H4 (cell line): ENCODE measurements at places on chromosomes 2 and 18. TPM values are rescaled to one million over a fixed set of nuclear protein-coding genes. Genes with fewer than 3 reads are reported as not detected.

DNA sequence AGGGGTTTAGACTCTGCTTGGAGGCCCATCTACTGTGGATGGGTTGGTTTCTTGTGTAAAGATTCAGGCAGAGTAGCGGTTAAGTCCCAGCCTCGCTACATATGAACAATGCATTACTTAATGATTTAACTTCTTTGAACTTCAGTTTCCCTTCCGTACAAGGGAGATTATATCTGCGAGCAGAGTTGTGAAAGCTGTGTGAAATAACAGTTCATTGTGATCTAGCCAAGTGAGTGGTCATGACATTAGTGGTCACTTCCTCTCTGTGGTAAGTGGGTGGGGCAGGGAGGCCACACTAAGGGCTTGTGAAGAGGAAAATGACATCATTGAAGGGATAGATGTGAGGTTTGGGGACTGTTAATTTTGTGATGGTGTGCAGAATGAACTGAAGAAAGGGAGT, 14.1 kb upstream of the MEX3C start:
- DNase-seq, result peak; percentile 95

The DNAJB2 gene
- total RNA-seq, result 16.1 and 18.3 TPM in 2 replicates

DNA sequence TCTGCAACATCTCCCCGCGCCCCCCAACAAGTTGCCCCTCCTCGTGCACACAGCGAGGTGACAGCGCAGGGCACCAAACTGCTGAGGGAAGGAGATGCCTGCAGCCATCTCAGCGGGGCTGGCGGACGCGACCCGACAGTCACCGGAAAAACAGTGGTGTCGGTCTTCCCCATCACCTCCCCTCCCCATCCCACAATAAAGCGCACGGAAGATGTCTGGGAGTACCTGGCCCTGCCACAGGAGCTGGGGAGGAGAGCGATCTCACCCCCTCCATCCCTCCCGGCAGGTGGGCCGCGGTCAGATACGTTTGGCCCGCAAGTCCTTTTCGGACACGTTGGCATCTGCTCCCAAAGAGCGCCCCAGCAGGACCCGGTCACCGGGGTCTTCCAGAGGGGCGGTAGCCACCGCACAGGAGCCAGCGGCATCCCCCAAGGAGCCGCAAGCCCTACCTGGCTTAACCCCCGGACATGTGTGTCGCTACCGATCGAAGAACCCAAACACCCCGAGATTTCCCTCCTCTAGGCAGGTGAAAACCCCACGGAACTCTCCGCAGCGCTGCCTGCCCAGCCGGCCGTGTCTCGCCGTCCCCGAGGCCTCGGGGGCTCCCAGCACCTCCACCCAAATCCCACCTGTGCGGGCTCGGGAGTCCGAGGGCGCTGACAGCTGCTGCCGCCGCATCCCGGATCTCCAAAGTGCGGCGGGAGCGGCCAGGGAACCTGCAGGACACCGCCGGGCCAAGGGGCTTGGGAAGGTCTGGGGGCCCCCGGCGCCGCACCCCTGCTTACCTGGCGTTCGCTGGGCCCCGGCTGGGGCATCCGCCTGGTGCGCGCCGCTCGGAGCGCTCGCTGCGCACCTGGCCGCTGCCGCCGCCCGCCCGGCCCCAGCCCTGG, 657 bp downstream of the ATP8B1 start:
- DNase-seq, result no peak

DNA sequence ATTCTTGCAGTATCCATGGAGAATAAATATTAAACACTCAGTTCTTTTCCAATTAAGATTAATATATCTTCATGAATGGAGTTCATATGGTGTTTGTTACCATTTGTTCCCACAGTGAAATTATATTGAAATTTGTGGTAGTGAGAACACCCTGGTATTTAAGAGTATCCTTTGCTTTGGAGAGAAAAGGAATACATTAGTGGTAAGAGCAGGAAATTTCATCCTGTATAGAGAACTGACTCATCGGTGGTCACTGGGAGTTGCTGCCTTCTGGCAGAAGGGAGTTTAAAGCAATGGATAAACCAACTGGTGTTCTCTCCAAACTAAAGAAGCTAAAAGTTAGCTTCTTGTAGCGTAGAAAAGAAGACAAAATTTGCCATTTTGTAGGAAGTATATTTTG, 107.3 kb downstream of the MYO1B start:
- peak; percentile 77 for DNase-seq

The PSMG2 gene
- total RNA-seq, result 142 and 149 TPM in 2 replicates

DNA sequence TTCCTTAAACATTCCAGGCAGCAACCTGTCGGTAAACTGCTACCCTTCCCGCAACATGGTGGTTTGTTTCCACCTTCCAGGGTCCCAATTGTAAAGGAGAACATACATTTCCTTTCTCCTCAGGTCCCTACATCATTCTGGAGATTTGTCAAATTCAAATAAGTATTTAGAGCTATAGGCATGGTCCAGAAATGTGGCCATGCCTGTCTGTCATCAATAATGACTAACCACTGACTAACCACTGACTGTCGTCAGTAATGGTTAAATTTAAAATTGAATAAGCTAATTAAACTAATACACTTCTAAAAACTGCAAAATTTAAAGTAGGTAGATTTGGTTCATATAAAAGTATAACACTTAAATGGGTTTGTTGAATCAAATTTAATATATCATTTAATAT, 984.0 kb upstream of the SLC39A10 start:
- no peak for DNase-seq

DNA sequence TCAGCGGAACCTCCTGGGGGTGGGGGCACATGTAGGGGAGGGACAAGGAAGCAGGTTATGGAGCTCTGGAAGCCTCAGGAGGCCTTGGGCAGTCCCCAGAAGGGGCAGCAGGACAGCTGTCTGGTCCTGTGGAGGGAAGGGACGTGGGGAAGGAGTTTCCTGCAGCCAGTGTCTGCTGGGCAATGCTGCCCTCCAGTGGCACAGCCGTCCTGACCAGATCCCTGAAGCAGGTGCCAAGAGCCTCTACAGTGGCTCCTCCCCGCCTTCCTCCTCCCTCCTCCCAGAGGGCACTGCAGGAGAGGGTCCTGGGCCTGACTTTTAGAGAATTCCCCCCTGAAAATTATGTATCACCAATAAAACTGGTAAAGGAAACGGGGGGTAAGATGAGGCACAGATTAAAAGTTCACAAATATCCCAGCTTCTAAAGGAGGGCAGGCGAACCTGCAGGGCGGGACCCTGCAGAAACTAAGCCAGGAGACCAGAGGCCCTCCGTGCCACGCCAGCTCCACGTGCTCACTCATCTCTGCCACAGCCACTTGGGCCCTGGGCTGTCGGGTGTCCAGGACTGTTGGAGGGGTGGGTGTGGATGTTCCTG, 258.5 kb downstream of the TWIST2 start:
- DNase-seq, result peak; percentile 61

The SCYGR4 gene
- not detected in 2 replicates for total RNA-seq

GRCh38 chr18:39701055-39701783, 2135.6 kb upstream of the CELF4 start:
- no peak for DNase-seq

The WDR33 gene
- 11.1 and 29.9 TPM in 2 replicates for total RNA-seq

The FLACC1 gene
- total RNA-seq, result 0.23 TPM in 1 of 2 replicates, not detected in the other

- DNase-seq, result no peak
These were observed 36.6 kb upstream of the TANK start for GRCh38 chr2:161123531-161124030.

GRCh38 chr18:44536619-44537018, 144.1 kb upstream of the SETBP1 start:
- DNase-seq, result no peak

GRCh38 chr2:100703213-100703612, 116.7 kb upstream of the NPAS2 start:
- no peak for DNase-seq

DNA sequence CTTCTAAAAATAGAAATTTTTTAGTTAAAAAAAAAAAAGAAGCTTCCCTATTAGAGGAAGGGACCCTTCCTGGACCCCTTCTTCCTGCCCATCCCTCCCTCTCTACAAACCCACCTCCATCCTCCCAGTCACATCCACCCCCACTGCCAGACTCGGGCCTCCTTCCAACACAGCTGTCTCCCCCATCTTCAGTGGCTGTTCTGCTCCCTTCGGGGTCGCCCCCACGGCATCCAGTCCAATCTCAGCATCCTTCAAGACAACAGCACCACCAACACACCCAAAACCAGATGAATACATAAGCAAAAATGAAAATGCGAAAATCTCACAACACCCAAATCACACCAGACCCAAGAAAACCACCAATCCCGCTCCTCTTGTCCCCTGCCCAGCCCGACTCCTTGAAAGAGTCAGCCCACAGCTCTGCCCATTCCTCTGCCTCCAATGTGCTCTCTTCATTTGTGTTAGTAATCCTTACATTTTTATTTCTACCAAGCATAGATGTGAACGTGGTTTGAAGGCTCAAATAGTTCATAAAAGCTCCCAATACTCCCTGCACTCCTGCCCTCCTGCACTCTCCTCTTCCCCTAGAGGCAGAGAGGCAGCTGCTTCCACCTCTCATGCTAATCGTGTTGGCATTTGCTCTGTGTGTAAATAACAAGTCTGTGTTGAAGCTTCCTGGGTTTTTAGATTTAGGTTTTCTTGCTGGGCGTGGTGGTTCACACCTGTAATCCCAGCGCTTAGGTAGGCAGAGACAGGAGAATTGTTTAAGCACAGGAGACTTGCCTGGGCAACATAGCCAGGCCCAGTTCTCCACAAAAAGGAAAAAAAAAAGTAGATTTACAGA, 37.0 kb downstream of the MAL start:
- no peak for DNase-seq

The TNS1 gene
- 0.45 and 0.74 TPM in 2 replicates for total RNA-seq

DNA sequence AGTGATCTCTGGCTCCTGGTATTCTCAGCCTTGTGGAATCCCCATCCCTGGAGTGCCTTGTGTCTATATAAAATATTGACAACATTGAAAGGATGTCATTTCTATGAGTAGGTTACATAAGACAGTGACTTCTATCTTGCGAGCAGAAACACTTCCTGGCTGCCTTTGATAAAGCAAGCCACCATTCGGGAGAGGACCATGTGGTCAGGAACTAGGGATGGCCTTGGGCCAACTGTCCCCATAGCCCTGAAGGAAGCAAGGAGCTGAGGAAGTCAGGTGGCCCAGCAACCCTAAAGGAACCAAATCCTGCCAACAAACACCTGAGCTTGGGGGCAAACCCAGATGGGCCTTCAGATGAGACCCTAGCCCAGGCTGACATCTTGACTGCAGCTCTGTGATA, 113.0 kb upstream of the LTBP1 start:
- DNase-seq, result no peak

The UGT1A6 gene
- total RNA-seq, result 2.6 and 3.1 TPM in 2 replicates

- DNase-seq, result no peak
These were observed 38.5 kb upstream of the GPR17 start for GRCh38 chr2:127607399-127607908.

The ATP6V1C2 gene
- 0.04 TPM in 2 replicates for total RNA-seq

- DNase-seq, result no peak
These were observed 2.6 kb upstream of the BMPR2 start for GRCh38 chr2:202373490-202373889.

- no peak for DNase-seq
These were observed 433.7 kb upstream of the RAB12 start for GRCh38 chr18:8175501-8176061.

- DNase-seq, result no peak
These were observed 19.7 kb upstream of the IL18R1 start for GRCh38 chr2:102335871-102336366.

The VSNL1 gene
- total RNA-seq, result 0.12 and 2.1 TPM in 2 replicates

The PRSS56 gene
- not detected in 2 replicates for total RNA-seq

GRCh38 chr2:144372410-144373080, 147.4 kb downstream of the ZEB2 start:
- DNase-seq, result no peak

DNA sequence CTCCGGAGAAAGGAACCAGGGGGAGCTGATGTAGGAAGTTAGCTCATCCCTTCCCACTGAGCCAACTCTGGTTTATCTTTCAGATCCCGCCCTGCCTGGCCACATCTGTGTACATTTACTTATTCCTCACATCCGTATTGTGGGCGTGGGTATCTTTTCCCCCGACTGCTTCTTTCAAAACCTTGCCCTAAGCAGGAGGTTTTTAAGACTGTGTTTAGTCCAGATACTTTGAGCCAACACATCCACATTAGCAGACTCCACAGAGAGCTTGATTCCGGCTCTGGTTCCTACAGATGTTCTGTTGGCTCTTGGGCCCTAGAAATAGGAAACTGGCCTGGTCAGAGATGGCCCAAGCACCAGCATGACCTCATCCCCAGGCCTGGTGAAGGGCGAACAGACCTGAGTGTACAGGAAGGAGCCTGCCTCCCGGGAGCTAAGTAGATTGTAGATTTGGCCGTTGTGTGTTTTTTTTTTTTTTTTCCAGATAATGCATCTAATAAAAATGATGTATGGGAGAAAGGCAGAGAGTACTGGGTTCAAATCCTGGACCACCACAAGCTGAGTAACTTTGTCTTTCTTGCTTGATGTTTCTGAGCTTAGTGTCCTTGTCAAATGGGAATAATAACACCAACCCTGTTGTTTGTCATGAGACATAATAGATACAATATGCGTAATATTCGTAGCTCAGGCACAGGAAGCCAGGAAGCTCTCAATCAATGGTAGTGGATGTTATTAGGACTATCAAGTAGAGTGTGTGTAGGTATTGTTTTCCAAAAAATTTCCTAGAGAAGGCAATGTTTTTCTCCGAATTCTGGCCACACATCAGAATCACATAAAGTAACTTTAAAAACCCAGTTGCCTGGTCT, 92.3 kb downstream of the PRKCE start:
- peak; percentile 34 for DNase-seq

The RTKN gene
- total RNA-seq, result 9.4 and 10.5 TPM in 2 replicates

The CDCA7 gene
- 27.7 and 31.9 TPM in 2 replicates for total RNA-seq

- DNase-seq, result peak; percentile 24
These were observed 327.2 kb upstream of the PKDCC start for GRCh38 chr2:41720331-41721251.

GRCh38 chr2:45168711-45169338, 159.6 kb upstream of the SIX2 start:
- DNase-seq, result no peak

- no peak for DNase-seq
These were observed 443.3 kb upstream of the MEIS1 start for GRCh38 chr2:65991381-65992197.

DNA sequence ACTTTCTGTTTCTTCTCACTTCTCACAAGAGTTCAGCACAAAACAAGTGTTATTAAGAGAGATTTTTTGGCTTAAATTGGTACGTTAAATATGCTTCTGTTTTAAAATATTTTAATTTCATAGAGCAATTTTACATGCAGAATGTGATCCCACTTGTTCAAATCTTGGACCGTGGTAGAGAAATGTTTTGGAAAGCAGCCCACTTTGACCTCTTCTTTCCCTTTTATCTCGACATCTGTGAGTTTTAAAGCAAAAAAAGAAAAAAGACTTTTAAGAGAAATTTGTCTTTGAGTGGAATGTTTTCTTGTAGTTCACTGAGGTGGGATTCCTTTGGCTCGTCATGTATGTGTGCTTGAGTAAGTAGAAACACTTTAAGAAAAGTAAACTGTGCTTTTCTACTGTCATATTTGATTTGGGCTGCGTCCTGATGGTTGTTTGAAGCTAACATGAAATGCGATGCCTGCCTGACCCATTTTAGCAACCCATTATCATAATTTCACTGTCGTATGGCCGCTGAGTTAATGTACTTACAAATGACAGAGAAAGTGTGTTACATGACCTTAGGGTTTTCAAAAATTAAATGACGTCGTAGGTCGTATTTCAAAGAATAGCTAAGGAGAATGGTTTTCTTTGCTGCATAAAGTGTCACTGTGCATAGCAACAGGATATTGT, 54.5 kb downstream of the TSHZ1 start:
- no peak for DNase-seq
